ENCODE measurements at places on chromosomes 16 and 17.

DNA sequence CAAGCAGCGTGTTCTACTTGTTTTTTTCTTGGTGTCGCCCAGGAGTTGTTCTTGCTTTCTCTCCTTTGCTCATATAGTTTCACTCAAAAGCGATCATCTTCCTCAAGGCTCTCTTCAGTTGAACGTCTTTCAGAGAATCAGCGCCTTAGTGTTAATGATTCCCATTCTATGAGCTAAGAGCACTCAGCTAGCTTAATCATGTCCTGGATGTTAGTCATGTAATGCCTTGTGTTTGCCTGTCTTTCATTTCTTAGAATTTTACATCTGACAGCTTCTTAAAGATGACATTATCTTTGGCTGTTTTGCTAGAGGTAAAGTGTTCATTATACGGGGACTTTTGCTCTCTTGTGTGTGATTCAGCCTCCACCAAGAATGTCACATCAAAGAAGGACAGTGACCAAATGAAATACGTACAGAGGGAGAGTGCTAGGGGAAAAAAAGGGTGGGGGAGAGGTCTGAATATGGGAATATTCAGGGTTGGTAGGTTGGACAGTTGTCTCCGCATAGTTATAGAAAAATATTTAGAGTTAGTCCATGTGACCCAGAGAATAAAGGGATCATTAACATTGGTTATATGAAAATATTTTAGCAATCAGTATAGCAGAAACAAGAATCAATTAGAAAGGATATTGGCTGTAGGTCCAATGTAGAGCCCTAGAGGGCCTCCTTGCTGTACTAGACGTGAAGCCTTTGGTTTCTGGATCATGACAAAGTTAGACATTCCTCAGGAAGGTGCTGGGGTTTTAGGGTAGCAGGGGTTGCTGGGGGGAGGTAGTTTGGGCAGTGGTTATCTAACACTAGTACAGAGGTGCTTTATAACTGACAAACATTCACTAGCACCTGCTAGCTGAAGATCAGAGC lies 31.9 kb upstream of the ANKFN1 start:
- no peak for DNase-seq

DNA sequence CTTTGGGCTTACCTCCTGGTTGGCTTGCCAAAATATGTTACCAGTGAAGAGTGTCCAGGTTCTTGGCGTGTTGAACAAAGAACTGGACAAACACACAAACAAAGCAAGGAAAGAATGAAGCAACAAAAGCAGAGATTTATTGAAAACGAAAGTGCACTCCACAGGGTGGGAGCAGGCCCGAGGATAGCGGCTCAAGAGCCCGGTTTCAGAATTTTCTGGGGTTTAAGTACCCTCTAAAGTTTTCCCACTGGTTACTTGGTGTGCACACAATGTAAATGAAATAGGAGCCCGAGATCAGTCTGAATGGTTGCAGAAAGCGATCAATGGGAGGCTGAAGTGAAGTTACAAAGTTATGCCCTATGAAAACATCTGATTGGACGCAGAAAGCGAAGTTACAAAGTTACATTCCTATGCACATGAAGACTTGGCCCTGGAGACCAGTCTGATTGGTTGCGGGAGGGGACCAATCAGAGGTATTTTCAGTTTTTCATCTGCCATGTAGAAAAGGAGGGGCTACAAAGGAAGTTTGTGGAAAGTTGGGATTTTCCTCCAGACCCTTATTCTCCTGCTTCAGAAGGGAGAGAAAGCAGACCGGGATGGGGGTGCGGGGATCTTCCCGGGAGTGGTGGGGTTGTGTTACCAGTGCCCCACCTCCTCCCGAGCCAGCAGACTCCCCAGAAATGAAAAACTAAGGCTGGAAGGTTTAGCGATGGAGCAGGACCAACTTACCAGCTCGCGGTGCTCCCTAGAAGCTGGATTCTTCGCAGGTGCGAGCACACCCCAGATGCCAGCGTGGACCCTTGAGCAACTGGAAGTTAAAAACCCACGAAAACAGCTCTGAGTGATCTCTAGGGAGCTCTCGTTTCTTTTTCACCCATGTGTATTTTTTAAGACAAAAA lies at the start of gene SLFN12:
SLFN12 (minus strand) TSS at position 325 of the 899 bp plus-strand sequence. CDS start 9,472 bp downstream, outside the sequence.
- no peak for DNase-seq

DNA sequence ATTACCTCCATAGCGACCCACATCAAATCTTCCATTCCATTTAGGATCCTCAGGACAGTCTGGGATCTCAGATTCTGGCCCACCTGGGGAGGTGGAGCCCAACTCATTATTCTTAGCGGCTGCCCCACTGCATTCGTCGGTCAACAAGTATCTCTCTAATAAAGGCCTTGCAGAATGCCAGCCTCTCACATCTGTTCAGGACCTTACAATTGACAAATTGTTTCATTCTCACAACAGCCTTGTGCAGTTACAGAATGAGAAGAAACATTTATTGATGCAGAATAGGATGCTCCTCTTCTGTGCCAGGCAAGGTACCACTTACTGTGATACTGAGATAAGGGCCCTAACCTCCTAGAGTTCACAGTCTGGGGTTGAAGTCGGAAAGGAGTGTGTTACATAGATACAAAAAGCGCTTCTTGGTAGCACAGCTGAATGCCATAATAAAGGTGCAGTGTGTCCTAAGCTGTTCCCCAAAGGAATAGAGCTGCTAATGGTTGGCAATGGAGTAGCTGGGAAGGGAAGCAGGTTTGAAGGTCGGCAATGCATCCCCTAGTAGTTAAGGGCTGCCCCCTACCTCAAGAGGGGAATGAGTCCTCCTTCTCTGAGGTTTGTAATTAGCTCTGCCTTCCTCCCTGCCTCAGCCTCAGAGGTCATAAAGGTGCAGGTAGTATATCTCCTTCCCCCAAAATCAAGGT lies 2.3 kb upstream of the MPP2 start:
- DNase-seq: no peak

DNA sequence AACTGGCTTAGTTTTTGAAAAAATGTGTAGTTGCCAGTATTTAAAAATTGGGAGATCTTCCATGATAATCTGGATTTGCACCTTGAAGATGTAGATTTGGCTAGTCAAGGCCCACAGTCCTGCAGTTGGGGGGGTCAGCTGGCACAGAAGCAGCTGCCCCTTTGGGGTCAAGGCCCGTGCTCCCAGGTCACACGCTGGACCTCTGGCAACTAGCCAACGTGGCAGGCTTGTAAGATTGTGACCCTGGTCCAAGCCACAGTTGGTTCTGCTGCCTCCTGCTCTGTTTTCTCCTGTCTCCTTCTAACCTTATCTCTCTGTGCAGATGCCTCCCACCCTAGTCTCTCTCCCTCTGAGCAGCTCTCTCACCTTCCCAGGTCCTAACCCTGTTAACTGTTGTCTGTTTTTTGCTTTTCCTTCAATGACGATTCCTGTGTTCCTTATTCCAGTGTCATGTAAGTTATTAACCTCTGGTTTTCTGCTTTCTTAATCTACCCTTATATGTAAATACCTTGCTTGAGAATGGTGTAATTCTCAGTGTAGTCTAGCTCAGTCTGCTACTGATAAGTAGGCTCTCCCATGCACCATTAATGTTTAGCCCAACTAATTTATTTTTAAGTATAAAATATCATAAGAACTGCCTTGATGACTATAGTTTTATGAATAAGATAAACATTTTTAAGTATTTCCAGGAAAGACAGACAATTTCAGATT lies 27.9 kb downstream of the CLEC16A start:
- no peak for DNase-seq

GRCh38 chr17:8320990-8321389 lies 10.9 kb downstream of the ARHGEF15 start:
- peak; percentile 76 for DNase-seq

DNA sequence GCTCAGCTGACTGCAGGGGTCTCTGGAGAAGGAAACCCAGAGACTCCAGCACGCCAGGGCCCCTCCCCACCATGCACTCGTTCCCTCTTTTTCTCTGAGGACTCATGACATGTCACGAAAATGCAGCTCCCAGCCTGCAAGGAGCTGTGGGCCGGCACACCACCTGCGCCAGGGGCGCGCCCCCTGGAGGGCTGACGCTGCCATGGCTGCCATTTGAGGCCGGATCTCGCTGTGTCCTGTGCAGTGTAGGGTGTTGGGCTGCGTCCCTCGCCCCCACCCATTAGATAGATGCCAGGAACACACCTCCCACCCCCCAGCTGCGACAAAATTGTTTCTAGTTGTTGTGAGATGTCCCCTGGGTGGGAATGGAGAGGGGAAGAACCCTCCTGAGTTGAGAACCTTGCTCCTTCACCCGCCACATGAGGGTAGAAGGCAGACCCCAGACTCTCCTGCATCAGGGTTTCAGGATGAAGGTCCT lies 8.2 kb downstream of the SYNGR2 start:
- DNase-seq: peak; percentile 48

DNA sequence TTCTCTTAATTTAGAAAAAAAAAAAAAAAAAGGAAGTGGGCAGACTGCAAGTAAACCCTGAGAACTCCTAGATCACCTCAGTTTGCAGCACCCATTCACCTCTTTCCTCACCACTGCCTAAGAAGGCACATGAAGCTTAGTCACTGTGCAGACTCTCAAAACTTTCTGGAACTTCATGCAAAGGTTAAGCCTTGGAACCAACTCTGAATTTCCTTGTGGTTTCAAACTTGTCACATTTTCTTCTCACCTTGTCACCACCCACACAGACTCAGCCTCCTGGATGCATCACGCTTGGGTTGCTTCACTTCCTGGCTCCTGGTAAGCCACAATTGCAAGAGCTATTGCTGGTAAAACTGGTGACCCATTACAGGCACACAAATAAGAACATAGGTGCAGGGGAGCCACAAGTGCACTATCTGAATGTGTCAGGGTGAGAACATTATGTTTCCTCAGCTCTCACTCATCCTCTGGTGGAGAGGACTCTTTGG lies 15.0 kb upstream of the CPD start:
- no peak for DNase-seq

DNA sequence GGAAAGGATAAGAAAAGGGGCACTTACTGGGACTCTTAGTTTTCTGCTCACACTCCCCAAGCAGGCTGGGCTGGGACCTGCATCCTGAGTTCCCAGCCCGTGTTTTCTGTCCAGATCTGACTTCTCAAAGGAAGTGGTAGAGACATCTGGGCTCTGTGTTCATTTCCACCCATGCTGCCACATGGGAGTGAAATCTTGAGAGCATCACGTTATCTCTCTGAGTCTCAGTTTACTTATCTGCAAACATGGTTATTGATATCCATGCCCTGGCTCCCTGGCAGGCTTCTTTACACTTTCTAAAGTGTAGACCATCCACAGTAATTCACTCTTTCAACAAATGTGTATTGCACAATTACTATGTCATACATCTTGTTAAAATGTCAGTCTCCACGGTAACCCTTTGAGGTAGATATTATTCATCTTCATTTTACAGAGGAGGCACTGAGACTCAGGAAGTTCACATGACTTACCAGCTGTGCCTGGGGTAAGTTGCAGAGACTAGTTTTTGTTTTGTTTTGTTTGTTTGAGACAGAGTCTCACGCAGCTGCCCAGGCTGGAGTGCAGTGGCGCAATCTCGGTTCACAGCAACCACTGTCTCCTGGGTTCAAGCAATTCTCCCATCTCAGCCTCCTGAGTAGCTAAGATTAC lies 3.4 kb downstream of the ZNF688 start:
- DNase-seq: no peak

- peak; percentile 78 for DNase-seq
Observed at GRCh38 chr16:90077757-90078578, 837 bp upstream of the PRDM7 start.

GRCh38 chr17:21004016-21004930 lies 38.5 kb downstream of the USP22 start:
- DNase-seq: no peak

- no peak for DNase-seq
Observed at GRCh38 chr17:63997341-63998048, 656 bp upstream of the PRR29 start.

DNA sequence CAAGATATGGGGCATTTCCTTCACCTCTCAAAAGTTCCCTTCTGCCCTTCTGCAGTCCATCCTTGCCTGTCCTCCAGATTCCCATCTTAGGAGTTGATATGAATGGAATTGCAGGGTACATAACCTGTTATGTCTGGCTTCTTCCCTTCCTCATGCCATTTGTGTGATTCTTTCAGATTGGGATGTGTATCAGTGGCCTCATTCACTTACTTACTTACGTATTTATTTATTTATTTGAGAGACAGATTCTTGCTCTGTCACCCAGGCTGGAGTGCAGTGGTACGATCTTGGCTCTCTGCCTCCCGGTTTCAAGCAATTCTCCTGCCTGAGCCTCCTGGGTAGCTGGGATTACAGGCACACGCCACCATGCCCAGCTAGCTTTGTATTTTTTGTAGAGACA lies 6.2 kb upstream of the TMEM94 start:
- no peak for DNase-seq

DNA sequence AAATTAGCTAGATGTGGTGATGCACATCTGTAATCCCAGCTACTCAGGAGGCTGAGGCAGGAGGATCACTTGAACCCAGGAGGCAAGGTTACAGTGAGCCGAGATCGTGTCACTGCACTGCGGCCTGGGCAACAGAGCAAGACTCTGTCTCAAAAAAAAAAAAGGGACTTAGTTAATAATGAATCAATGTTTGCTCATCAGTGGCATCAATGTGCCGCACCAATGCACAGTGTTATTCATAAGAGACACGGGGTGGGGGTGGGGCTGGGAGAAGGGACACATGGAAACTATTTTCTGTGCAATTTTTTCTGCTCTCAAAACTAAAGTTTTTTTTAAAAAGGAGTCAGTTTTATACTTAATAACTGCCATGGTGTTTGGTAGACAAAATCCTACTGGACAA lies 6.8 kb upstream of the ATP2C2 start:
- no peak for DNase-seq

GRCh38 chr16:54873071-54873470 lies 57.6 kb upstream of the IRX5 start:
- no peak for DNase-seq

GRCh38 chr16:14454391-14454790 lies 175.7 kb downstream of the PARN start:
- DNase-seq: no peak

DNA sequence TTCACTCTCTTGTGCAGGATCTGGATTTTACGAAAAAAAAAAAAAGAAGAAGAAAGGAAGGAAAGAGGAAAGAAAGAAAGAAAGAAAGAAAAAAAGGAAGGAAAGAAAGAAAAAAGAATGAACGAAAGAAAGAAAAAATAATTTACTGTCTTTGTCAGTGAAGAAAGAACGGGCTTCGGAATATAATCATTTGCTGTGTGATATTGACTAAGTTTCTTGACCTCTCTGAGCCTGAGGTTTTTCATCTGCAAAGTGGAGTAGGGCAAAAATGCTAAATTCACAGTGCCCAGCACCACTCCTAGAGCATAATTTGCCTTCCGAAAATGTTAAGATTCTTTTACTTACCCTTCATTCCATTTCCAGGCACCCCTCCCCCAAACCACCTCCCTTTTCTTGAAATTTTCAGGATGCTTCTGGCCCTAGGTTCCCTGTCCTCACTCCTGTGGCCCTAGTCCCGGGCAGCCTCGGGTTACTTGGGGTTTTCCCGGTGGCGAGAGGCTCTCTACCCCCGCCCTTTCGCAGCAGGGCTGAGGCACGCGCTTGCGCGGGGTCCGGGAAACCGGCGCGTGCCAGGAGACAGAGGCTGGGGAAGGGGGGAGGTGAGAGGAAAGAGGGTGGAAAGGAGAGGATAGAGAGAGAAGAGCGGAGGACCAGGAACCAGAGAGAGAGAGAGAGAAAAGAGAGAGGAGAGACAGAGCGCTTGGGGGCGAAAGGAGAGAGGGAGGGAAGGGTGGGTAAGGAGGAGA lies at the start of gene CNTNAP1:
CNTNAP1 (plus strand) TSS at position 556 of the 746 bp plus-strand sequence. CDS start 299 bp downstream, outside the sequence.
- peak; percentile 77 for DNase-seq

GRCh38 chr17:31627960-31628359 lies 231.1 kb downstream of the COPRS start:
- no peak for DNase-seq
